ENCODE measurements at places on chromosomes 1 and 21.
A peak's percentile ranks its signal among the peaks of the same experiment; 100 is the strongest.

- no peak for DNase-seq
Measured at GRCh38 chr1:117580436-117580835, 25.4 kb upstream of the TENT5C start.

GRCh38 chr21:31498985-31499384 is 154.9 kb upstream of the TIAM1 start:
- no peak for DNase-seq

DNA sequence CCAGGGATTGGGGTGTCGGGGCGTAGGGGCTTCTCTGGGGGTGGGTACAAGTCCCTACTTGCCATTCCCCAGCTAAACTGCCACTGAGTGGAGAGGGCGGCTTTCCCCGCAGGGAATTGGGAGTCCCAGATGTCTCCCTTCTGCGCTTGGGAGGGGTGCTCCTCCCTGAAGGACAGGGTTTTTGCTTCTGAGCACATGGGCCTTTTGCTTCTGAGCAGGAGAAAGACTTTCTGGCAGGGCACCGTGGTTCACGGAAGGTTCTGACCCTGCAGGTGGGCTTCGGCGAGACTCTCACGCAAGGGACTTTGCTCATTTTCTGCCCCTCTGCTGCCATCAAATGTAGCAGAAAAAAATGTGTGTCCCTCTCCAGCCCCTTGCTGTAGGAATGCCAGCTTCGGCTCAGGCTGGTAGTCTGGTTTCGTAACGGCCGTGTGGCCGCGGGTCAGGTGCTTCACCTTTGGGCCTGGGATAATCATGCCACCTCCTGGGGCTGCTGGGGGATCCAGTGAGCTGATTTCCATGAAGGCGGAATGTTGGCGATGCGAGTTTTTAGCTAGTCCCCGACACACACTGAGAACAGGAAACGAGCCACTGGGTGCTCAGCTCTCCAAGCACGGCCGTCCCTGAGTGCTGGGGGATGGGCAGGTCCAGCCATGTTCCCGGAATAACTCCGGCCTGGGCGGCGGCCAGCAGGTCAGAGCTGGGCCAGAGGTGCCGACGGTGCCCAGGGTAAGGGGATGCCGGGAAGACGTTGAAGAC is 364.0 kb downstream of the CAMTA1 start:
- DNase-seq = peak; percentile 27

DNA sequence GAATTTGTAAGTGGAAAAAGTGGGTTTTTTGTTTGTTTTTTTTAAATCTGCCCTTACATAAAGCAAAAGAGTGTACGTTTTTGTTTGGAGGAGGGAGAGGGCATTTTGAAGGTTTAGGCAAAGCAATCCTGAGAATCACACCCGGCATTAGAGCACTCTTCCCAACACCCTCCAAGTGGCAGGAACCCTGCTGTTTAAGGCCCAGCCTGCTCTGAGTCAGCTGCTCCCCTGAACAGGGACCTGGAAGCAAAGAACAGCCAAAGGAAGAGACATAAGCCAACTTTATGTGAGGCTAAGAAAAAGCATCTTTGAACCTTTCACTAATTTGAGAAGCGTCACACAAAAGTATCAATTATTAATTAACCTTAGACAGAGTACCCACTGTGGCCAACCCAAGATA is 16.9 kb downstream of the MTFR1L start:
- DNase-seq = no peak

DNA sequence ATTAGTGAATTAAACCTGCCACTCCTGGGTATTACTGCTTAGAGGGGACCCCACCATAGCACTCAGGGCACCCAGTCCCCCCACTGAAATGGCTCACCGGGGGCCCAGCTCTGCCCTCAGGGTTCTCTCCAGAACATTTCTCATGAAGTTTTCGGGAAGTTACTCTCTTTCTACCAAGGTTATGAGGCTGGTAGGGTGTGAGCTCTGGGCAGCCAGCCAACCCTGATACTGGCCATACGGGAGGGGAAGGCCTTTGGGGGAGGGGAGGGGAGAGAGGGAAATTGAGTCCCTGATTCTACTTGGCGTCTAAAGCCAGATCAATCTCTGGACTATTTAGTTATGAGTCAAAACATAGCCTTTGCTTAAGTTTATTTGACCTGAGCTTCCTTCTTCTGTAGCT is 12.9 kb upstream of the PDE9A start:
- DNase-seq = no peak

- DNase-seq = peak; percentile 89
Measured at GRCh38 chr1:1063945-1064831, 9.9 kb downstream of the RNF223 start.

DNA sequence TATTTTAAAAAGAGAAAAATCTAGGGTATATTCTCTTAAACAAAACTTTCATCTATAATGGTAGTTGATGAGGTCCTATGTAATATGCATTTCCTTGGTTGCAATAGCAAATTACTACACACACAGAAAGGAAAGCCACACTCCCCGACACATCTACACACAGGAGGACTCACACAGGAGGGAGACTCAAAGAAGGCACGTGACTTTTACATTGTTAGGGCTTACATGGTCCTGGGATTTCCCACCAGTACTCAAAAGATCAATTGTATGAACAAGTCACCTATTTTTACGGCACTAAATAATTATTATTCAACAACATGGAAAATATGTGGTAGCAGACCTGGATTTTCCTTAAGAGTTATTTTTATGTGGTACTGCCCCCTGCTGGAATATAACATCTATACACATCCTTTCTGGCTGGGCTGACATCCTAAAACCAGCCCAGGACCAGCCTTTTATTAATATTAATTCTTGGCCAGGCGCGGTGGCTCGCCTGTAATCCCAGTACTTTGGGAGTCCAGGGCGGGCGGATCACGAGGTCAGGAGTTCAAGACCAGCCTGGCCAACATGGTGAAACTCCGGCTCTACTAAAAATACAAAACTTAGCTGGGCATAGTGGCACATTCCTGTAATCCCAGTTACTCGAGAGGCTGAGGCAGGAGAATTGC is 33.9 kb upstream of the LGALS8 start:
- peak; percentile 53 for DNase-seq

- no peak for DNase-seq
Measured at GRCh38 chr1:88036345-88037014, 647.6 kb upstream of the PKN2 start.

- DNase-seq = no peak
Measured at GRCh38 chr1:3126756-3127678, 58.0 kb downstream of the PRDM16 start.

- no peak for DNase-seq
Measured at GRCh38 chr21:35732788-35733187, 327.5 kb downstream of the SETD4 start.

DNA sequence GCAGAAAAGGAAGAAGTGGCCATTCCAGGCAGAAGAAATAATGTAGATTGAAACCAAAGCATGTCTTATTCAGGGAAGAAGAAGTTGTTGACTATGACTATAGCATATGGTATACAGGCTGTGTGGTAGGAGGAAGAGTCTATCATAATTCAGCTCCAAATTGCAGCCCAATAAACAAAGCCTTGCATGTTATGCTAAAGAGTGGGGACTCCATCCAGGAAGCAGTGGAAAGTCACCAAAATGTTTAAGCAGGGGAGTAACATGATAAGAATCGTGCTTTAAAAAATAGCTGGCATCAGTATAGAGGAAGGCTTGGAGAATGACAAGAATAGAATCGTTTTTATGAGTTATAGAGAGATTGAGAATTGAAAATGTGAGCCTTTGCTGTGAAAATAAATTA is 213.3 kb upstream of the ADGRL2 start:
- no peak for DNase-seq

DNA sequence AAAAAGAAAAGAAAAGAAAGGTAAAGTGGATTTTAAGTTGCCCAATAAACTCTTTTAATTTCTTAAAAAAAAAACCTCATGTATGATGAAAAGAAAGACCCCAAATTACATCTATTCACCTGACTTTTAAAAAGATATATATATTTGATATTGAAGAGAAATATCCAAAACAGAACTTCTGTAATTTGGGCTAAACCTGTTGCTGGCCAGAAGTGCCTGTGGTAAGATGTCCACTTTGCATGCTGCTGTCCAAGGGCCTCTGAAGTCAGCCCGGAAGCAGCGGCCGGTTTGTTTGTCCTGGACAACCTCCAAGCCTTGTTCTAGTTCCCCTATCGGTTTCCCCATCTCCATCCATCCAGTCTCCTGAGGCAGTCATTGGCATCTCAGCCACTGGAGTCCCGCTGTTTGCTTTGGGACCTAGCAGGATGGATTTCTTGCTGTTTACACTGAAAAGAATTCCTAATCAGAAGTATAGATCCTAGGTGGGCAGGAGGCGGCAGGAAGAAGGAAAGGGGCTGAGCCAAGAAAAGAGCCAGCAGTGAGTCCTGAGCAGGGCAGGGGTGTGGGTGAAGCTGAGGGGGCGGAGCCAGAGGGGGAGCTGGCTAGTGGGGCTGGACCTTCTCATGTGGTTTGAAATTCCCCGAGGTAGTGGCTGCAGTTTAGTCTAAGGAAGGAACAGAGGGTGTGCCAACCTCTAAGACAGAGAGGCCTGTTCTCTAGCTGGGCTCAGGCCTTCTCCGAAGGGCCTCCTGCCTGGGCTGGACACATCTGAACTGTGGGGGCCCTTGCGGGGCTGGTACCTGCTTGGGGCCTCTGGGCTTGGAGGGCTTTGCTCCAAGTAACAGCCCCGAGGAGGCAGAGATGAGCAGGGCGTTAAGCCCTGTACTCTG is 3.3 kb downstream of the NCMAP start:
- peak; percentile 90 for DNase-seq

GRCh38 chr1:220788900-220789299 is 2.2 kb downstream of the MTARC1 start:
- DNase-seq = no peak

GRCh38 chr1:229203991-229204632 is 66.8 kb upstream of the RAB4A start:
- no peak for DNase-seq

- peak; percentile 67 for DNase-seq
Measured at GRCh38 chr1:89739013-89739843, 81.6 kb upstream of the LRRC8D start.

DNA sequence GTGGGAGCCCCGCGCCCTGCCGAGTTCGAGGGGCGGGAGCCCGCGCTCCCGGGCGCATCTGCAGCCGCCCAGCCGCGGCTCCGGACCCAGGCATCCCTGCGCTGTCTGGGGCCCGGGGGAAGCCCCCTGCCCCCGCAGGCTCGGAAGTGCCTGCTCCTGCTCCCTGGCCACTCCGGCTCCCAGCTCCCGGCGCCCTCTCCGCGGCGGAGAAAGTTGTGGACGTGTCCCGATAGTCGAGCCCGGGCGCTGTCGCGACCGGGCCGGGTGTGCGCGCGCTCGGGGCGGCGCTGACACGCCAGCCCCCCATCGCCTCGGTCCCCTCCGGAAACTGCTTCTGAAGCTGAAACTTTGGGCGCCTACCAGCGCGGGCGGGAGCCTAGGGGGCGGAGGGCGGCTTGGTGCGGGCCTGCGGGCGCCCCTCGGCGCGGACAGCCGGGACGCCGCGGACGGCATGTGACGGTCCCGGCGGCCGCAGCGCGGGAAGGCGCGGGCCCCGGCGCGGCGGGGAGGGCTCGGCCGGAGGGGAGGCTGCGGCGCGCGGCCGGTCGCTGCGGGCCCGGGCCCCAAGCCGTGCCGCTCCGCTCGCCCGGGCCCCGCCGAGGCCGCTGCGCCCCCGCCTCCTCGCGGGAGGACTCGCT is 515 bp downstream of the MAN1C1 start:
- DNase-seq = no peak

DNA sequence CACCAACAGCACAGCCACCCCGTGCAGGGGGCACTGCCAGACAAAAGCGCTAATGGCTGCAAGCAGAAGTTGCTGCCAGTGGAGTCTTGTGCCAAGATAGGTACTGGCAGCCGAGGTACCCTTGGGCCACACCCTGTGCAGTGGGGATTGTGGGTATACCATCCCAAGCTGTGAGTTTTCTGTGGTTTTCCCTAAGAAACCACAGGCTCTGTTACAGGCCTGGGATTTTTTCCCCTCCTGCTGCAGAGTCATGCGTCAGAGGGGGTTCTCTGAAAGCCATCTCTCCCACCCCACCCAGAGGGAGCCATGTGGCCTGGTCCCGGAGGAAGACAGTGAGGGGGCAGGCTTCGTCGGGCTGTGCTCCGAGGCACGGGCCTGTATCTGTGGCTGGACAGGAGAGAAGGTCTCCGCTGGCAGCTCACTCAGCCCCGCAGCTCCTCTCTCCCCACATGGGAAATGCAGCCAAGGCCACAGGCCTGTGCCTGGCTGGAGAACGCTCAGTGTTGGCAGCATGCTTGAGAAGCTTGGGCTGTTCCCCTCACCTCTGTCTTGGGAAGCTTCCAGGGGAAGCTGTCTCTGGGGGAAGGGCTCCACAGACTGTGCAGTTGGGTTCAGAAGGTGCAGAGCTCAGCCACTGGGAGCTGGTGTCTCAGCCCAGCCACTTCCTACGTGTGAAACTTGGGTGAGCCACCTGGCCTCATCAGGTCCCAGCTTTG is 42.5 kb downstream of the NEK2 start:
- DNase-seq = peak; percentile 75

DNA sequence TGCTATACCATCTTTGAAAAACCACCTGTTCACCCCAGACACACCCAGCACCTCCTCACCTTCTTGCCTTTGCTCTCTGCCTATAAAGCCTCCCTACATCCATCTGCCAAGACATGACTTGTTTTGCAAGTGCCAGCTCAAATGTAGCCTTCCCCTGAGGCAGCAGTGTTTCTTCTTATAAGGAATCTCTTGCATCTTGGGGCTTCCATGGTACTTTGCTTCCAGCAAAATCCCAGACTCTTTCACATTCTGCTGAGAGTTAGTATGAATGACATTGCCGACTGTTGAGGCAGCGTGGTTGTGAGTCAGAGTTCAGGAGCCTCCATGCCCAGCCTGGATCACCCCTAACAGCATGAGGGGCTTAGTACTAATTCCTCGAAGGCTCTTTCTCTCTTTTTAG is 217.4 kb upstream of the RUNX1 start:
- peak; percentile 37 for DNase-seq

- DNase-seq = no peak
Measured at GRCh38 chr1:211132721-211133392, 1.1 kb downstream of the KCNH1 start.

DNA sequence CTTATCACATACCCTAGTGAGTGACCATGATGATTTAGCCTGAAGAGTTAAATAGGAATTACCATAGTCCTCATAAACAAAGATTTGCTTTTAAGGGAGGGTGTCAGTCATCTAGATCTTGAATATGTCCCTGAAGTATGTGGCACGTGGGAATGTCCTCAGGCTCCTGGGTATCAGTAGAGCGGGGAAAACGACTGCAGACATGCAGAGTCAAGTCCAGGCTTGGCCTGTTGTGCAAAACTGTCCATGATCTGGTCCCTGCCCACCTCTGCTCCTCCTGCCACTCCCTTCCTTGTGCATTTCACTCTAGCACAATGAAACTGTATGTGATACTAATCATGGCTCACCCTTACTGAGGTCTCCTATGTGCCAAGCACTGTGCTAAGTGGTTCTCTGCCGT is 12.9 kb downstream of the MOV10 start:
- no peak for DNase-seq

DNA sequence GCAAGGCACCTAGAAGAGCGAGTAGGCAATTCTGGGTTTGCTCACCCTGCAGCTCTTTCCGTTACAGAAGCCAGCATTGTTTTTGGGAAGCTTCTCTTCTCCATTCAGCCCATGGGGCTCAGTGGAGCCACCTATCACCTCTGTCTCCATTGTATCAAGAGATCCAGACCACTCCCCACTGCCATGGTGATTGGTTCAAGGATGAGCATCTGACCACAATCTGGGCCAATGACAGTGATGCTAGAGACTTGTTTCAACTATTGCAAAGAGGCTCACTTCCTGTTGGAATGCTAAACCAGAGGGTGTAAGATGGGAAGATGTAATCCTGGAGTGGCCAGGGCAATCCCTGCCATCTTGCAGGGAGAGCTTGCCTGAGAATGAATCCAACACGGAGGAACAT is 6.6 kb downstream of the SPATA21 start:
- peak; percentile 26 for DNase-seq
